Effector CD4-positive, alpha-beta T cell (primary cell): ENCODE measurements at places on chromosomes 3 and 15.

DNA sequence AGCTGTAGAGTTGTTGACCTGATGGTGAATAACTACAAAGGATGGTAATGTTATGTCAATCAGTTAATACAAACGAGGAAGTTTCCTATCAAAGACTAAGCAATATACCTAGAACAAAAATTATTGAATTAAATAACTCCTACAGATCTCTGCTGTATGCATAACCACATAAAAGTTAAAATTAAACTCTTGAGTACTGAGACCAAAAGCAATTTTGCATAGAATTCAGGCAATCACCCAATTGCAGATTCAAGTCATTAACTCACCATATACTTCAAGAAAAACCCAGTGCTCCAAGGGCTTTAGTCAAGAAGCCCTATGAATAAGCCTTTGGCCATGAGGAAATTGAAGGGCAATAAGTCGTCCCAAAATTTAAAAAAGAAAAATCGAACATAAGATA is 518.8 kb downstream of the MECOM start:
- DNase-seq: no peak

GRCh38 chr3:108312656-108313055 is 16.3 kb downstream of the HHLA2 start:
- DNase-seq: no peak

GRCh38 chr3:151871639-151872468 is 1.6 kb upstream of the SUCNR1 start:
- DNase-seq: no peak

DNA sequence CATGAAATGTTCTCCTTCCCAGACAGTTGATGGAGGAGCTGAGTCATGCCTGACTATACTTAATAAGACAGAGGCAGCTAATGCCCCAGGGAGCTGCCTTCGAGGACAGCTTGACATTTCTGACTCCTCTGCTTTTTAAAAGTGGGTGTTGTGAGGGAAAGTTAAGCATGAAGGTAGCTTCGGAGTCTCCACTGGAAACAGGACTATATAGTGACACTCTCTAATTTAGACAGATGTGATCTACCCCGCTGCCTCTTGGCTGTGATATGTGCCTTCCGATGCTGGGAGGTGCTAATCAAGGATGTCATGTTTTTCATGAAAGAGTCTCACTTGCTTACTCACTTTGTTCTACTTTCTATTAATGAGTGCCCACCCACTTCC is 72.7 kb downstream of the IL1RAP start:
- no peak for DNase-seq

DNA sequence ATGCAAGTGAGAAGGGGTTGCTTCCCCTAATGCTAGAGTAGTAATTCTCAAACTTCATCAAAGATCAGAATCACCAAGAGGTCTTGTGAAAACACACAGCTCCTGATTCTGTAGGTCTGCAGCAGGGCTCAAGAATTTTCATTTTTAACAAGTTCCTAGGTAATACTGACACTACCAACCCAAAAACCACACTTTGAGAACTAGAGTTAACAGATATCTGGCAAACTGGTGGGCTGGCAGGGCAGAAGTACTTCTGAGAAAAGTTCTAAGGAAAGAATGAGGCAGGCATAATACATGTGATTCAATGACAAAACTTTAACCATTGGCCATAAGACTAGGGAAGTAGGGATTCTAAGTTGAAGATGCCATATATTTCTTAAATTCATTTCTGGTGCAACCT is 8.8 kb upstream of the MINDY2 start:
- no peak for DNase-seq

DNA sequence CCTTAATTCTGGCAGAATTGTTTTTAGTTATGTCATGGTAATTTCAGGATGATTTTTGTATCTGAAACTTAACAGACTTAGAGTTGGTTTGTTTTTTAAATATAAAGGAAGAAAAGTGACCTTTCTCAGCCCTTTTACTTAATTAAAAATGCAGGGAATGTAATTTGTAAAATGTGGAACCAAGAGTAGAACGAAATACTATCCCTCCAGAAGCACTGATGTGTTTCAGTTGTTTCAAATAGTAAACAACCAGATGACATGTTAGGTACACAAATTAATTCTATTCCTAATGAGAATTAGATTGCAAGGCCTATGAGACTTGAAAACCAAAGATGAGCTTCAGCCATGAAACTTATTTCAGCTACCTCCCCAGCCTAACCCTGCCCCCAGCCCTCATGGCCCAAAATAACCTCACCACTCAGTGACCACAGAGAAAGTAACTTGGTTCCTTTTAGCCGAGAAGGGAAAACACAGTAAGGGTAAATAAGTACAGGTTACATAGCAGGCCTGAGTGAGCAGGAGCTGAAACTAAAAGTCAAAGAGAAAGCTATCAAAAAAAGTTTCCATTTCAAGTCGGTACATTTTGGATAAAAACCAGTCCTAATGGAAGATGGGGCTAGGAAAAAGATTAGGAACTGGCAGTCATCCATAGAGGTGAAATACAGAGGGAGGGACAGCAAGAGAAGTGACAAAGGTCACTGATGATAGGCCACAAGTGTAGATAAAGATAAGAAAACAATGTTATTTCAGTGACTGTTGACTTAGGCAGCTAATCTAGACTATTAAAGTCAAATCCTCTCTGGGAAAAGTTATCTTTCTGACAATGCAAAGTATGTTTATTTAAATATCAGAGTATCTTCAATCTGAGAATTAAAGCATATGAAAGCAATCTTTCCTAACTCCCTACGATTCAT is 23.2 kb downstream of the SENP8 start:
- no peak for DNase-seq

GRCh38 chr3:25967385-25967784 is 177.5 kb downstream of the OXSM start:
- no peak for DNase-seq
